Temporal lobe (tissue), 4 donors: ENCODE measurements at places on chromosomes 3 and 15. TPM values are rescaled to one million over a fixed set of nuclear protein-coding genes. Genes with fewer than 3 reads are reported as not detected.

The ACKR2 gene
- 0.74 TPM for total RNA-seq

The CCDC50 gene
- total RNA-seq = 91.0 TPM

The SEMA6D gene
- 49.4 TPM for total RNA-seq

The ZIC1 gene
- 12.3 TPM for total RNA-seq

The PARP16 gene
- 6.6 TPM for total RNA-seq

The GABRR3 gene
- total RNA-seq = under 0.01 TPM

The NKTR gene
- 93.7 TPM for total RNA-seq

The GOLGA6B gene
- not detected for total RNA-seq

The ALG1L2 gene
- total RNA-seq = not detected

The FANCD2OS gene
- not detected for total RNA-seq

The BOC gene
- 8.1 TPM for total RNA-seq
